ENCODE measurements at places on chromosomes 3 and 15.

DNA sequence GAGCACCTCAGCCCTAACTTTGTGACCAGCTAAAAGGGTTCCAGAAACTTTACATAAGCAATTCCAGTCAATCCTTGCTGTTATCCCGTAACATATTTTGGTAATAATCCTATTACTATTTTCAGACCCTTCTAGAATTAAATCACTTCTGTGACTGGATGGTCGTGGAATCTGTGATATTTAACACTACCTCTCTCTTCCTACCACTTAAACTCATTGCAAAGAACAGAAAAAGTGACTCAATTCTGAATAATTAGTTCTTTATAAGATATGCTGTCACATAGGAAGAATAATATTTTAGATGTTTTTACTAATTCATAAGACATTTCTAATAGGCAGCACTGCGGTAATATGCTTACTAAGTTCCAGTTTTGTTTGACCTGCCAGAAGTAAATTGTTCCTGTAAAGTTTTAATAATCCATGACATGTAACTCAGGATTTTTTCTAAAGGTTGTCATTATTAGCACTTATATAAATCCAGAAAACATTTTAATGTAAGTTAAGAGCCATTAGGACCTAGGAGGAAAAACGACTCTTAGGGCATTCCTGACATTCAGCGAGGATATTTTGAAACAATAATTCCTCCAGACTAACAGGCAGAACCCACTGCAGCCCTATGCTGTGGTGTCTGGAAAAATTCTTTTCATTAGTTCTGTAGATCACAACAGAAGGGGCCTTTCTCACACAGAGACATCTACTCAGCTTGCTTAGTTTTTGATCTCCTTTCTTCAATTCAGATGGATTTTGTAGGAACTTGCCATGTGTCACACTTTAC lies 113.3 kb upstream of the MBNL1 start:
- DNase-seq: no peak

DNA sequence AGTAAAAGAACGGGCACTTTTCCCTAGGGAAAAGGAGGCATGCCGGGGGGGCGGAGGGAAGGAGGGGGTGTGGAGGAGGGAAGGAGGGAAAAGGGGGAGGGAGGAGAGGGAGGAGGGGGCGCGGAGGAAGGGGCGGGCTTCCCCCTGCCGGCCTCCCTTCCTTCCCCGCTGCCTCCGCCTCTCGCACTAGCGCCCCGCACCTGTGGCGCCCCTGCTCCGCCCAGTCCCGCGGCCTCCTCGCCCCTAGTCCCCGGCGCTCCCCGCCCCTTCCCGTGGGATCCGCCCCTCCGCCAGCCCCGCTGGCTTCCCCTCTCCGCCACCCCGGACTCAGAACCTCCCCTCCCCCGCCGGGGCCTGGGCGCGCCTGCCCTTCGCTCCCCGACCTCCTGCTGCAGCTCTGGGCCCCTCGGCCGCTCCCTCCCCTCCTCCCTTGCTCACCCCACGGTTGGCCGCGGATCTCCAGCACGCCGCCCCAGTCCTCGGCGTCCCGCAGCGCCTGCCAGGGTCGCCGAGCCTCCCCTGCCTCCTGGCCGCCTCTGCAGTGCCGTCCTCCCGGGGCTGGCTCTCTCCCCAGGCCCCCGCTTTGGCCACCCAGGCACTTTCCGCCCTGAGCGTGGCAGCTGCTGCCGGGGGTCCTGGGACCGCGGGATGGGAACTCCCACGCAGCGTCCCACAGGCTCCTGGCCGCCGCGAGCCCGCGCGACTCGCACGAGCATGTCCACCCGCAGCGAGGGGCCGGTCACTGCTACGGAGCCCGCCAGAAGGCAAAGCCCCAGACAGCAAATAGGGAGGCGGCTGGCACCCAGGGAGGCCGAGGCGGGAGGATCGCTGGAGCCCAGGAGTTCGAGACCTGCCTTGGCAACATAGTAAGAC lies 147.4 kb downstream of the TJP1 start:
- DNase-seq: no peak

DNA sequence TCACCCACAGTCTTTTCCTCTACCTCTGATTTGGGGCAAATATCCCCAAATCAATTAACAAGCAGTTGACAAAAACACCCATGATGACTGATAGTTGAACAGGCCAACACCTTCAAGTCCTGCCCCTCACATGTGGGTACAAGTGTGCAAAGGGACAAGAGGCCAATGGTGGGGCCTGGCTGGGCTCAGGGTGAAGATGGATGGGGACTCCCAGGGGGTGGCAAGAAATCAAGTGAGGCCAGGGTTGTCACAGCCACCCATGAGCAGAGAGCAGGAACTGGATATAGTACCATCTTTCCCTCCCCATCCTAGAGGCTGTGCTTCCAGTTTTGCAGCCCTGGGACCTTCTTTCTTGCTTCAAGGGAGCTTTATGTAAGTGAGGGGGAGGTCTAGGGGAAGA lies 270.2 kb upstream of the TOPAZ1 start:
- no peak for DNase-seq

- DNase-seq: no peak
Measured at GRCh38 chr15:94233441-94233840, 2.1 kb downstream of the MCTP2 start.

DNA sequence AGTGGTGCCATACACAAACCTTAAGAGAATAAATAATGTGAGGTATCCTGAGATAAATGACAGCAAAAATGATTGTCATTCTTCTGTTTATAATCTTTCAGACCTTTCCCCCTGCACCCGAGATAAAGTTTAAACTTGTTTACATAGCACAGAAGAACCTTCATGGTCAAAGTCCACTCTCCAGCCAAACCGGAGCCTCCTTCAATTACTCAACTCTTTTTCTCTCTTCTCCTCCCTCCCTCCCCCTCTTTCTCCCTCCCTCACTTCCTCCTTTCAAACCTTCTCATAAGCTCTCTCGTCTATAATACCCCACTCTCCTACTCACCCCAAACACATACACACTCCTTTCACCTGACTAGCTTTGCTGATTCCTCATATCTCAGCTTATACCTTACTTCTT lies 198.9 kb downstream of the EFHB start:
- DNase-seq: no peak

GRCh38 chr3:73624821-73625665 lies at the start of gene PDZRN3:
Gene PDZRN3, minus strand, starts transcription at chr3:73624941.
- no peak for DNase-seq

DNA sequence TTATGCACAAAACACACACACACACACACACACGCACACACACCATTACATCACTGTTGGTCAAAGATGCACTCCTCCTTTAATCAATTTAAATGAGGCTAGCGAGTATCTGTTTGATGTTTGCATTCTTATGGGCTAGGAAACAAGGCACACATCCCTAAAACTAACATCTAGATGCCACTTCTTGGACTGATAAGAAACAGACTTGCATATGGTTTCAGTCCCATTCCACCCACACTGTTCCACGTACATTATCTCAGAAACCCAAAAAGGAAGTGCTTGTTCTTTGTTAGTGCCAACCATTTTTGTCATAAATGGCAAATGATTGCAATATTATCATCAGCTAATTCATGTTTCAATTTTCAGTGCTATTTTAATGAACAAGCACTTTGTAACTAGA lies 69.5 kb downstream of the CCR1 start:
- no peak for DNase-seq

DNA sequence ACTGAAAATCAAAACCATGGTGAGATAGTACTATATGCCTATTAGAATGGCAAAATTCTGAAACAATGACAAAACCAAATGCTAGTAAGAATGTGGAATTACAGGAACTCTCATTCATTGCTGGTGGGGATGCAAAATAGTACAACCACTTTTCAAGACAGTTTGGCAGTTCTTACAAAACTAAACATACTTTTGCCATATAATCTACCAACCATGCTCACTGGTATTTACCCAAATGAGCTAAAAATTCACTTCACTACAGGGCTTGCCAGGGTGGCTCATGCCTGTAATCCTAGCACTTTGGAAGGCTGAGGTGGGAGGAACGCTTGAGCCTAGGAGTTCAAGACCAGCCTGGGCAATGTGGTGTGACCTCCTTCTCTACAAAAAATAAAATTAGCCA lies 40.0 kb downstream of the MYO9A start:
- DNase-seq: no peak

GRCh38 chr15:40150163-40150925 lies 10.5 kb upstream of the BUB1B start:
- no peak for DNase-seq

- no peak for DNase-seq
Measured at GRCh38 chr3:77620009-77620408, 580.1 kb downstream of the ROBO2 start.

GRCh38 chr3:142523921-142524566 lies 54.5 kb downstream of the ATR start:
- DNase-seq: no peak

GRCh38 chr3:133103706-133104105 lies 65.5 kb downstream of the TMEM108 start:
- no peak for DNase-seq

DNA sequence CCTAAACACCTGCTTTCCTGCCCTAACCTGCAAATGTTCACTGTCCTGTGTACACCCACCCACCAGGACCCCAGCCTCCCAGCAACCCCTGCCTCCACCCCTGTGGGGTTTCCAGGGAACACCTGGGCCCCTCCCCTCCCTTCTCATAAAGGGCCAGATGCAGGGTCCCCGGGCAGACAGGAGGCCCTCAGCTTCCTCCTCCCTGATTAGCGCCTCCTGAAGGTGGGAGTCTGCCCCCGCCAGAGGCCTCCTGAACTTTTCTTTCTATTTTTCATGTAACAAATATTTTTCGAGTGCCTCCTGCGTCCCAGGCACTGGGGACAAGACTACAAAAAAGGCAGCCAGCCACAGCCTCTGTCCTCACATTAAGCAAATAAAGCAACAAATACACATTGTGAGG lies 135.4 kb upstream of the LINGO1 start:
- no peak for DNase-seq

- DNase-seq: no peak
Measured at GRCh38 chr3:76943671-76944070, 96.2 kb upstream of the ROBO2 start.

DNA sequence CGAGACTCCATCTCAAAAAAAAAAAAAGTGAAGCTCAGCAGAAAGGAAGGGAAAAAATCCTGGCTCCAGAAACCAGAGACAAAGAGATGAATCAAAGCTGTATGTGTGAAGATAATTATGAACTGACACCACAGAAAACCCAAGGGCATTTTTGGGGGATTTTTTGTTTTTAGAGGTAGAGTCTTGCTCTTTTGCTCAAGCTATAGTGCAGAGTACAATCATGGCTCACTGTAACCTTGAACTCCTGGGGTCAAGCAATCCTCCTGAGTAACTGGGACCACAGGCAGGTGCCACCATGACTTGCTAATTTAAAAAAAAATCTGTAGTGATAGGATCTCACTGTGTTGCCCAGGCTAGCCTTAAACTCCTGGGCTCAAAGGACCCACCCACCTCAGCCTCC lies 22.8 kb downstream of the HCLS1 start:
- no peak for DNase-seq

DNA sequence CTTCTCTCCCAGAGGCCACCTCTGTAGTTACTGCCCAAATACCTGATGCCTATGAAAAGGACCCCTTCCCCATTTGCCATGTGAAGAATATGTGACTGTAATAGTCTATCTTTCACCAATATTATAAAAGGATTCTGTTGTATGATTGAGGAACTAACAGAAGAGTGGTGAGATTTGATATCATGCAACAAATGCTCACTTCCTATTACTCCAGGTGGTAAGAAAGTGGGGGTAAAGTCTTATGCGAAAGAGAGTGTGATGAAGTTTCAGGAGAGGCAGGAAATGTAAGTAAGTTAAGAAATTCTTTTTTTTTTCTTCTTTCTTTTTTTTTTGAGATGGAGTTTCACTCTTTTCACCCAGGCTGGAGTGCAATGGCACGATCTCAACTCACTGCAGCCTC lies 24.4 kb upstream of the RAP2B start:
- no peak for DNase-seq

- no peak for DNase-seq
Measured at GRCh38 chr3:4837374-4837930, 141.8 kb upstream of the BHLHE40 start.

DNA sequence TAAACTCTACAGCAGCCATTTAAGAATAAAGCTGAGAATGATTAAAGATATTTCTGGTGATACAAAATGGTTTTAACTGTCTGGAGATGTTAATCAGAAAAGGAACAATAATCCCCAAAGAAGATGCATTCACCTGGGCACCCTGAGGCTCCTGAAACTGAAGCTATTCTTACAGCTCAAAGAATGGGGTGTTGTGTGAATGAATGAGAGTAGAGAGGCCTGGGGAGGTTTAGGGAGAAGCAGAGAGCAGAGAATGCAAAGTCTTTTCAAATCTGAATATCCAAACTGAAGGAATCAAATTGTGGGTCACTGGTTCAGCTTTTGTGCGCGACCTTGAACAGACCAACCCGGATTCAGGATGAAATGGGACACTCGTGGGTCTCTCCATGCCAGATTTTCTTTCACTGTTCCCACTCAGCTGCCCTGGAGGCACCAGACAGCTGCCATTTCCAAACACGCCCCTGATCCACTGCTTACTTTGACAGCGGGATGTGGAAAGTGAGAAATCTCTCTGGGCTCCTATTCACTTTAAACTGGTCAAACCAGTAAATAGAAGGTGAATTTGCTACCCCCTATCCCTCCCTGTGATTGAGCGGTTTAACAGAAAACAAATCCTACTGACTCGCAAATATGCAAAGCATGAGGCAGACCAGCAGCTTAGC lies 485.5 kb upstream of the THBS1 start:
- DNase-seq: no peak

- no peak for DNase-seq
Measured at GRCh38 chr3:23916152-23916885, 471 bp downstream of the NKIRAS1 start.

- no peak for DNase-seq
Measured at GRCh38 chr15:85828126-85828525, 33.4 kb upstream of the KLHL25 start.

DNA sequence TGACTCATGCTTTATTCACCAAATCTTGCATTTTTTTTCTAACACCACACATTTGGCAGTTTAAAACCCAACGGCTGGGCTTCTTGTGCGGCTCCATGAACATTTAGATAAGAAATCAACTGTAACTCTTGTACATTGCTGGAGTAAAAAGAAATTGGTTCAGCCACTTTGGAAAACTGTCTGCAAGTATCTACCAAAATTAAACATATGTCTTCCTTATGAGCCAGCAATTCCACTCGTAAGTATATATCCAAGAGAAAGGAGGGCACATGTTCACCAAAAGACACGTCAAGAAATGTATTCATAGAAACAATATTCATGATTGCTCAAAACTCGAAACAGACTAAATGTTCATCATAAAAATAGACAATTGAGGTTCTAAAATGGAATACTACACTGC lies 291.9 kb upstream of the POU1F1 start:
- no peak for DNase-seq

GRCh38 chr3:113255100-113255853 lies 43.9 kb downstream of the BOC start:
- DNase-seq: no peak

GRCh38 chr3:194315965-194316361 lies 35.2 kb downstream of the CPN2 start:
- DNase-seq: no peak

DNA sequence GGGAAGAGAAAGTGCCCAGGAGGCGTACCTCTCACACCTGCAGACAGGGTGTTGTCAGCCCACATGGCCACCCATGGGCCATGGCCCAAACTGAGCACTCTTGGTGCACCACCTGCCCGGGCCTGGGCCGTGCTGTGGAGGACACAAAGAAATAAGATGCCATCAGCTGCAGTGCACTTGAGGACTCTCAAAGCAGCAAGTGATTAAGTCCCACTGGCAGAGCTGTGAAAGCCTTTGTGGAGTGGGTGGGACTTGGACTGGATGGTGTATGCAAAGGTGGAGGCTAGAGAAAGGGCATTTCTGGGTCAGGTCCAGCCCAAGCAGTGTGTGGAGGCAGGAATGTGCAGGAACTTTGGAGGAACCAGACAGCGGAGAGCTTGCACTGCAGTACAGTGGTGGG lies 122.3 kb downstream of the MEGF11 start:
- no peak for DNase-seq

GRCh38 chr3:38738630-38739395 lies 77.2 kb downstream of the SCN10A start:
- DNase-seq: no peak
